ENCODE measurements at places on chromosomes 6 and 20.
A peak's percentile ranks its signal among the peaks of the same experiment; 100 is the strongest.

GRCh38 chr20:25203871-25204320 is 8.4 kb downstream of the ENTPD6 start:
- no peak for DNase-seq

GRCh38 chr20:14383335-14383734 is 45.9 kb upstream of the FLRT3 start:
- DNase-seq, result no peak

DNA sequence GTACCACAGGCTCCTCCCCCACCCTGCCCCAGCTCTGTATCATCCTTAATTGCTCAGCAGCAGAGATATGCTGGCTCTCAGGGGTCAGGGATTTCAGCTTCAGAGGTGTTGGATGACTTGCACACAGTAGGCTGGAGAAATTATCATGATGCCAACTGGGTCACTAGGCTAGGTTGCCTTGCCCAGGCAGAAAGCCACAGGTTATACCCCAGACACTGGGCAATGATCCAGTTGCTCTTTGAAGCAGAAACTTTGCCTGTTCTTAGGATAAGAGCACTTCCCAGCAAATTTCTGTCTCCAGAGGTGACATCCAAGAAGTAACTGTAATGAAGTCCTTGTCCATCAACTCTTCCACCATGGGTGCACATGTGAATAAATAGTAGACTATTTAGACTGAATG is 38.3 kb upstream of the SCML4 start:
- DNase-seq, result no peak

GRCh38 chr6:106745197-106745770 is 115.9 kb downstream of the QRSL1 start:
- no peak for DNase-seq

- no peak for DNase-seq
Measured at GRCh38 chr20:63878899-63879663, 14.0 kb downstream of the TPD52L2 start.

DNA sequence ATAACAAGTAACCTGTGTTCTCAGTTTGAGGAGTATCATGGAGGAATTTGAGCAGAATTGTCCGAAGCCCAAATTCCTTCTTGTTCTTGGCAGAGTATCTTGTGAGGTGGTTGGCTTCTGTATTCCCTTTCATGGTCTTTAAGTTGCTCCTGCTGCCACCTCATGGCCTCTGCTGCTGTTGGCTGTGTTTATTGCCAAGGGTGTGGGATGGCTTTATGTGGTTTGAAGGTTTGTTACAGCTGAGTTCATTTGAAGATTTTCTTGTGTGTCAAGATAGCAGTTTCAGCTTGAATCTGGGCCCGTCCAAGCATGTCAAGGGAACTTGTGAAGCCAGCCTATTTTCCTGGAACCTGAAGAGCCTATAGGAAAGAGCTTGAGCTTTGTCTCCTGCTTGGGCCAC is 20.2 kb upstream of the TTK start:
- DNase-seq, result no peak

- no peak for DNase-seq
Measured at GRCh38 chr20:16553101-16553500, 20.1 kb downstream of the KIF16B start.

DNA sequence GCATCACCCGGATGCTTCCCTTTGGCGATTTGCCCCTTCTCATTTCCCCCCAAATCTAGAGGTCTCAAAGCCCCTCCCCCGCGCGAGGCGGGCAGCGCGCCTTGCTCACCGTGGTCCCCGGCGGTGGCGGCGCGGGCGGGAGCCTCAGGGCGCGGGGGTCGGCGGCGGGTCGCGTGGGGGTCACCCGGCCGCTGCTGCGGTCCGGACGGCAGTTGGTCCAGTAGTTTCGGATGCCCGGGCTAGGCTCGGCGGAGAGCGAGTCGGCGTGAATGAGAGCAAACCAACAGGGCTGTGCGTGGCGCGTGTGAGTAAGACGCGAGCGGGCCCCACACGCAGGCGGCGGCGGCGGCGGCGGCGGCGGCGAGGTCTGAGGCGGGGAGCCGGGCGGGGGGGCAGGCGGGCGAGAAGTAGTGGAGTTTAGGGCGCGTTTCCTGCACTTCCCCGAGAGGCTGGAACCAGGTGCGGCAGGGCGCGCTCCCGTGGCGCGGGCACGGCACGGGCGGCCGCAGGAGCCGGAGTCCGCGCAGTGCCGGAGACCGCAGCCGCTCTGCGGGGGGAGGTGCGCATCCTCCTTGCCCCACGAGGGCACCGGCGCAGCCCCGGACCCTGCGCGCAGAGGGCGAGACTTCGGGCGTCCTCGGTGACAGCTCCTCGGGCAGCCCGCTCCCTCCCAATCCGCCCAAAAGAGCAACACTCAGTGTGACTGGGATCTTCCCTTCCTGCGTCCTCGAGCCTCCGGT is 567 bp downstream of the HS3ST5 start:
- no peak for DNase-seq

GRCh38 chr20:37529214-37529967 is 1.7 kb upstream of the BLCAP start:
- no peak for DNase-seq

- no peak for DNase-seq
Measured at GRCh38 chr20:59435518-59435917, 135.1 kb downstream of the EDN3 start.

DNA sequence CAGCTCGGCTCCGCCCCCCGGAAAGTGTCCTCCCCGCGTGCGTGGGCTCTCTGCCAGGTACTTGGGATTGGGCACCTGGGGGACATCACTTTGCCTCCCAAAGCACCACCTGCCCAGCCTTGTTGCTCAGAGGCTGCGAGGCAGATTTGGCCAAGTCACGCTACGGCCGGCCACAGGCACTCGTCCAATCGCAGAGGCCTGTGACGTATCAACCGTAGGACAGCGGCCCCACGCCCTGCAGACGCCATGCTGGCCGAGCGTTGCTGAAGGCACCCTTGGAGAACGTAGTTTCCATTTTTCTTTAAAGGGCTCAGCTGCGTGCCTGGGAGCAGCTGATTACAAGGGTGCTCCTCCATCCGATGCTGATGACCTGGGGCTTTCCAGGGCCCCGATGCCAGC is 3.1 kb downstream of the NTSR1 start:
- no peak for DNase-seq

DNA sequence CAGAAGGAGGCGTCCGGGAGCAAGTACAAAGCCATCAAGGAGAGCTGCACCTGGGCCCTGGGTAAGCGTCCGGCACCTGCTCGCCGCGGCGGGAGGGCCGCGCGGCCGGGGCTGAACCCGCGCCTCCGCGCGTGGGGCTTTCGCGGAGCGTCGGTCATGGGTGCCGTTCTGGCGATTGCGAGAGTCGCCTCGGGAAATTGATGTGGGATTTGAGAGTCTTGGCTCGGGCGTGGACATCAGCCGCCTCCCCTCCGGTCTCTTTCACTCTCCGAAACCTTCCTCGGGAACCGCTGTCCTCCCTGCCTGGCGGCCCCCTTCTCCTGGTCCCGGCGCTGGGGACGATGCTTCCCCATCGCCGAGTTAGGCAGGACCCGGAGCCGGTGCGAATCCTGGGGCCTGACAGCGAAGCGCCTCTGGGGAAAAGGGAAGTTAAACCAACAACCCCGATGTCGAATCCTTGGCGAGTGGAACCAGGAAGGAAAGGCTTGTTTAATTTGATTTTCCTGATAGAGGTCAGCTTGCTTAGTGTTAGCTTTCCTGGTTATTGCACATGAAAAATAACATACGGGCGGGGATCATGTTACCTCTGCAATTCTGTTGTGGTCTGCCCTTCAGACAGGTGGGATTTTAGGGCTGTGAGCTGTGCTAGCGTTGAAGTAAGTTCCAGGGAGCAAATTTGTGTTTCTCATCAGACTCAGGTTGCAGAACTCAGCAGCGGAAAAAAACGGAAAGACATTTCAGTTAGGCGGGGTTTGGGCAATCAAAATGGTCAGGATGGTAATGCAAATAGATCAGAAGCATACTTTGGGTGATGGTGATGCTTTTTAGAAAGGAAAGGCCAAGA is 594 bp downstream of the ARFGEF3 start:
- no peak for DNase-seq

- DNase-seq, result peak; percentile 57
Measured at GRCh38 chr6:34243901-34244884, 4.6 kb downstream of the SMIM29 start.

- no peak for DNase-seq
Measured at GRCh38 chr20:49852522-49853080, 40.0 kb downstream of the SLC9A8 start.

DNA sequence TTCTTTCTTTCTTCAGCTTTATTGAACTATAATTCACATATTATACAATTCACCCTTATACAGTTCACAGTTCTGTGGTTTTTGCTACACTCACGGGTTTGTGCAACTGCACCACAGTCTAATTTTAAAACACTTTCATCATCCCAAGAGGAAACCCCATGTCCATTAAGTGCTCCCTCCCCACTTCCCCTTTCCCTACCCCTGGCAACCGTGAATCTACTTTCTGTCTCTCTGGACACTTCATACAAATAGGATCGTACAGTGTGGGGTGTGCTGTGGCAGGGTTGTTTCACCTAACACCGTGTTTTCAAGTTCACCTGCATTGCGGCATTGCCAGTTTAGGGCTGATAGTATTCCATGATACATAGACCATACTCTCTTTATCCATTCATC is 118.8 kb downstream of the PHACTR3 start:
- DNase-seq, result no peak

DNA sequence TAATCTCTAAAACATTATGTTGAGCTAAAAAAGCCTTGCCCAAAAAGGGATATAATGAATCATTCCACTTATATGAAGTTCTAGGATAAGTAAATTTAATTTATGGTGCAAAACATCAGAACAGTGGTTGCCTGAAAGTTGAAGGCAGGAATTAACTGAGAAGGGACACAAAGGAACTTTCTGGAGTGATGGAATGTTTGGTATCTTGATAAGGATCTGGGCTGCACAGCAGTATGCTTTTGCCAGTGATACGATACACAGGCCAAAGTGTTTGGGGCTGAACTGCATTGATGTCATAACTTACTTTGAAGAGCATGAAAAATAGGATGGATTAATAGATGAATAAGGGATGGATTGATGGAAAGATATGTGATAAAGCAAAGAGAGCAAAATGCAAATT is 146.1 kb upstream of the LRFN2 start:
- DNase-seq, result no peak

DNA sequence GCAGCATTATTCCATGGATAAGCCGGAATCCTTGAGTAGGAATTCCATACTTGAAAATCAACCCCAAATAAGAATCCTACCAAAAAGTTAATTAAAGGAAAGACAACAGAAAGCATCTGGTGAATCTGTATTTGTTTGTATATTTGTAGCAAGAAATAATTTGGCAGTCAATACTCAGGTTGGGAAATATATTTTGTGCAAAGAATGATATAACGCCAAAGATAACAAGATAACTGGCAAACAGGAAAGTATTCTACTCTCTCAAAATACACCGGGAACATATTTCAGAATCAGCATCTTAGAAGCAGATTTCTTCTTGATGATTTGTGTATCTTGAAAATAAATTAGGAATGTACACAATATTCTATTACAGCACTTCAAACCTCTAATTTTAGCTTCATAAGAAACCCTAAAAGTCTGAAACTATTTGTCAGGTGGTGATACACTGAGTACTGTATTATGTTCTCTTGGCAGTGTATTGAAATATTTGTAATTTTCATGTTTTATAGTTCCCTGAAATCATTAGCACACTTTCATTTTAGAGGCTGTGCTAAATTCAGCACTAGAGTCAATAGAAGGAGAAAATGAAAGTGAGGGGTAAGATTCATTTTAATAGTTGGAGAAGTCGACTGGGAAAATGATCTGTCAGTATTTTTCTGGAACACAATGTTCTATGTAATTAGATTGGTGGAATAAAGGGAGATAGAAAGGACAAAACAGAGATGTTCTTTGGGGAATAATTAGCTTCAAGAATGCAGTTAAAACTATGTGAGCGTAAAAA is 879.7 kb upstream of the GJE1 start:
- no peak for DNase-seq

DNA sequence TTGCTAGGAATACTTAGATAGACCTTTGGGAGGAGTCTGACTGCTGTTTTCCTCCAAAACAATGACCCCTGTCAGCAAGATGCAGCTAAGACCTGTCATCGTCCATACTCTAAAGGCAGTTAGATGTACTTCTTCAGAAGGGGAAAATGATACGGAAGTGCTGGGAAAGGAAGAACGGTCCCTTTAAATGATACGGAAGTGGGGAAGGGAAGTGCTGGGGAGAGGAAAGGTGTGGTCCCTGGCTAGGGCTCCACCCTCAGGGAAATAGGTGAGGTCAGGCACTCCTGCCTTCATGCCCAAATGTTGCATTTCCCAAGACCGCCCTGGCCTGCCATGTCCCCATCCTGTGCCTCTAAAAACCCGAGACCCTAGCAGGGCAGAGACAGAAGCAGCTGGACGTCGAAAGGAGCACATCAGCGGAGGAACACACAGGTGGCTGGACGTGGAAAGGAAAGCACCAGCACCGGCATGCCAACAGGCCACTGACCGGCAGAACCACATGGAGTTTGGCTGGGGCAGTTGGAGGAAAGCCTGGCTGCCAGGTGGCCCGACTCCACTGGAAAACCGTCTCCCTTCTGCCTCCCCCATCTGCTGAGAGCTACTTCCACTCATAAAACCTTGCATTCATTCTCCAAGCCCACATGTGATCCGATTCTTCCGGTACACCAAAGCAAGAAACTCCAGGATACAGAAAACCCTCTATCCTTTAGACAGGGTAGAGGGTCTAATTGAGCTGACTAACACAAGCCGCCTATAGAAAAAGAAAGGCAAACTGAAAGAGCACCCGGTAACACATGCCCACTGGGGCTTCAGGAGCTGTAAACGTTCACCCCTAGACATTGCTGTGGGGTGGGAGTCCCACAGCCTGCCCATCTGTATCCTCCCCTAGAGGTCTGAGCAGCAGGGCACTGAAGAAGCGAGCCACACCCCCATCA is 94.6 kb downstream of the FAXC start:
- DNase-seq, result no peak

DNA sequence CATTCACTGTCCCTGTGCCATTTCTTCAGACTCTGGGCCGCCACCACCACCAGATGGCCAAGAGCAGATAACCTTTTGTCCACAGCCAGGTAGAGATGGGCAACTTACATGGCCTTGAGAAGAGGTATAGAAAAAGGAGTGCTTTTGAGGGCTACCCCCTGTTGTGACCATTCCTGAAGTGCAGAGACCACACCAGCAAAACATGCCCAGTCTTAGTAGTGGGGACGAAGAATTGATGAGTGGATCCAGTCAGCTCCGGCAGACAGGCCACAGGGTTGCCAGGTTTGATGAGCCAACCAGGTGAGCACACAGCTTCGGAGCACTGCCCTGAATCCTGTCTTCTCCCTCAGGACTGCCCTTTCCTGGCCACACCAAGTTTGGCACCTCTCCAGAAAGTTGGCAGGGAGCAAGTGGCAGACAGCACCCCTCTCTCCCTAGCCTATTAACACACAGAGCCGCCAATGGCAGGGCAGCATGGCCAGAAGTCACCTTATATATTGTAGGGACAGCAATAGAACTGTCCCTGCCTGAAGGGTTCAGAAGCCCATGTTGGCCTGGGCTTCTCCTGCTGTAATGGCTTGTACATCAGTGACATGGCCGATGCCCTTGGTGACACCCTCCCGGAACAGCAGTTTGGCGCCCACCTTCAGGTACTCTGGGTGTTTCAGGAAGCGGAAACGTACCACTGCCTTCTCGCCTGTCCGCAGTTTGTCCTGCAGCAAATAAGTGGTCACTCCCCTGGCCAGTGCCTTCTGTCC is 7.8 kb downstream of the GTPBP2 start:
- DNase-seq, result no peak

- DNase-seq, result no peak
Measured at GRCh38 chr6:125189494-125189893, 35.9 kb downstream of the TPD52L1 start.
